ENCODE measurements at places on chromosomes 11 and 22. TPM values are rescaled to one million over a fixed set of nuclear protein-coding genes. Genes with fewer than 3 reads are reported as not detected.

The UBE2L3 gene
- total RNA-seq = 39.8 TPM

The RASL10A gene
- 0.98 TPM for total RNA-seq

The RNF215 gene
- 8.6 TPM for total RNA-seq

The SORL1 gene
- 159 TPM for total RNA-seq

- no peak for DNase-seq
Observed at GRCh38 chr11:5938603-5938965, 3.5 kb upstream of the OR56A3 start.

DNA sequence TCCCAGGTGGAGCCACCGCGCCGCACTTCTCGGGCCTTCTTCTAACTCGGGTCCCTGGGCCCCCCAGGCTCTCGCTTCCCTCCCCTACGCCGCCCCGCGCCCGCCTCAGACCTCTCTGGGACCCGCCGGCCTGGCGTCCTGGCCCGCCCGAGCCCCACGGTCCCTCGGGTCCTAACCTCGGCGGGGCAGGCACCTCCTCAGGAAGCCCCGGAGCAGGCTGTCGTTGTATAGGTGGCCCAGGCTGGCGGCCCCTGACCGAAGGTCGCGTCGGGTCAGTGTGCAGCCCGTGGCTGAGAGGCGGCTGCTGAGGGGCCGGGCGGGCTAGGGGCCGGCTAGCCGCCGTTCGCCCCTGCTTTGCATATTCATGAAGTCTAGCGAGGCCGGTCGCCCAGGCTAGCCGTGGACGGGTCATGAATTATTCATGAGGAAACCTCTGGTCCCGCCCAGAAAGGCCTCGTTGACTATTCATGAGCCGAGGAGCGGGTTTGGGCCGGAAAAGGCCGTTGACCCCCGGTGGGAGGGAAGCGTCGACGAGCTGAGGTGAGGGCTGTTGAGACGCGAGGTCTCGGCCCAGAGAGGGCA is at the start of gene HORMAD2:
TSS of gene HORMAD2 (plus strand) at position 513 of the 582 bp plus-strand sequence. CDS start 13,489 bp downstream, outside the sequence.
- DNase-seq = peak; percentile 22

GRCh38 chr11:35036639-35037038 is 102.3 kb upstream of the CD44 start:
- no peak for DNase-seq

DNA sequence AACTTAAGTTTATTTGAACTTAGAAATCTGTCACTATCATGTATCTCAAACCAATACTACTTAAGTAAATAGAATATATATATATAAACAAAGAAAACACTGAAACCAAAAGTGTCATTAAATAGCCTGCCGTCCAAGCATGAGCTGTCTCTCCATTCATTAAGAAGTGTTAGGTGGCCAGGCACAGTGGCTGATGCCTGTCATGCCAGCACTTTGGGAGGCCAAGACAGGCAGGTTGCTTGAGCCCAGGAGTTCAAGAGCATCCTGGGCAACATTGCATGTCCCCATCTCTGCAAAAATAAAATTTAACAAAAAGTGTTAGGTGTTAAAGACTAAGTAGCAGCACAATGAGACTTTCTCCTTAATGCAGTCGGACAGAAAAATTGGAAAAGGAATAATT is 14.0 kb downstream of the CD6 start:
- no peak for DNase-seq

Data from activated B cell treated with CpG ODN at 0.5 μM for 24 hours (primary cell).